Left ventricle myocardium inferior (tissue), 1 donor: ENCODE measurements at places on chromosomes 3 and 15.

GRCh38 chr15:40856746-40857145 is 12.9 kb downstream of the SPINT1 start:
- no peak for DNase-seq

DNA sequence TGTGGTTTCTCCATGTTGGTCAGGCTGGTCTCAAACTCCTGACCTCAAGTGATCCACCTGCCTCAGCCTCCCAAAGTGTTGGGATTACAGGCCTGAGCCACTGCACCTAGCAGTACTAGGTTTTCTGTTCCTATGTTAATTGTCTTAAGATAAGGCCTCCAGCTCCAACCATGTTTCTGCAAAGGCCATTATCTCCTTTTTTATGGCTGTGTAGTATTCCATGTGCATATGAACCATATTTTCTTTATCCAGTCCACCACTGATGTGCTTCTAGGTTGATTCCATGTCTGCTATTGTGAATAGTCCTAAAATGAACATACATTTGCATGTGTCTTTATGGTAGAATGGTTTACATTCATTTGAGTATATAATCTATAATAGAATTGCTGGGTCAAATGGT is 9.8 kb downstream of the HTR3C start:
- DNase-seq, result no peak

GRCh38 chr15:80141916-80142598 is 10.7 kb upstream of the FAH start:
- no peak for DNase-seq

- no peak for DNase-seq
These were observed 305.9 kb upstream of the UMPS start for GRCh38 chr3:124424396-124424795.

DNA sequence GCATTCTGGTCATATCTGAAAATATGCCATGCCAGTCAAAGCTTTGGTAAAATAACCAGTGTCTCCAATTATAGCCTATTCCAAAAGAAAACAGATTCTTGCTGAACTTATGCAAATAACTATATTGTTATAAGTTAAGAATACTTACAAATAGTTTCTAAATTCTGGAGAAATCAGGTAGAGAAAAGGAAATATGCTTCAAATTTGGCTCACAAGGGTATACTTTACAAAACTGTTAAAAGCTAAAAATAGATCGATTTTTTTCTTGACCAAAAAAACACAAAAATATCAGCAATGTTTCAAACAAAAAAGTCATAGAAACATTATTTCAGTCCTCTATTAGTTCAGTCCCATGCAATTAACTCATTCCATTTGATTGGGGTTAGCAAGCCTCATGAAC is 23.7 kb downstream of the SETMAR start:
- no peak for DNase-seq

DNA sequence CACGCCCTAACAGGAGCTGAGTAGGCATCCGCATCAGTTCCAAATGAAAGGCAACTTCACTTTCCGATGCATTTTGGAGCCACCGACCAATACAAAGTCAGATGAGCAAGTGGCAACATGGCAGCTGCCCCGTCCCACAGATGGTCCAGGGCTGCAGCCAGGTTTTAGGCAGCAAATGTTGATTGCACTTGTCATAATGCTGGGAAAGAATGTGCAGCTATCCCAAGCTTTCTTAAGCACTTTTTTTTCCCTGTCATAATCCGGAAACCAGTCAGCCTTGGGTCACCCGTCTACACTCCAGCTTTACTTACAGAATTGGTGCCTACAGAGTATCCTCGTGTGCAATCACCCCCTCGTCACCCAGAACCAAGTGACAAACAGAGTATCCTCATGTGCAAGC is 147.7 kb downstream of the CHSY1 start:
- no peak for DNase-seq

DNA sequence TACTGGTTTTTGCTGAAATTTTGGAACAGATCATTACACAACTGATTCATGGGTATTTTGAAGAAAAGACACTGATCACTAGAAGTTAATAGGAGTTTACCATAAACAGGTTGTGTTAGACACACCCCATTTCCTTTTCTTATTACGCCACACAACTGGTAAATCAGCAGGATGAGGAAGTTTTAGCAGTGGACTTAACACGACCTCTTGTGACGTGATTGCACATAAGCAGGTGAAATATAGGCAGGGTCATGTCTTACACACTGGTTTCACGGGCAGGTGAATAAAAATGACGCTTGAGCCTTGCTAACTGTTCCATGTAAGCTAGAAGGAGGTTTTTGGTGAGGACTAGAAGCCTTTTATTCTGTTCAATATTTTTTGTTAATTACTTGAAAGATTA is 27.1 kb upstream of the TPRG1 start:
- no peak for DNase-seq

- no peak for DNase-seq
These were observed 1.3 kb downstream of the PYGO1 start for GRCh38 chr15:55586808-55587207.

DNA sequence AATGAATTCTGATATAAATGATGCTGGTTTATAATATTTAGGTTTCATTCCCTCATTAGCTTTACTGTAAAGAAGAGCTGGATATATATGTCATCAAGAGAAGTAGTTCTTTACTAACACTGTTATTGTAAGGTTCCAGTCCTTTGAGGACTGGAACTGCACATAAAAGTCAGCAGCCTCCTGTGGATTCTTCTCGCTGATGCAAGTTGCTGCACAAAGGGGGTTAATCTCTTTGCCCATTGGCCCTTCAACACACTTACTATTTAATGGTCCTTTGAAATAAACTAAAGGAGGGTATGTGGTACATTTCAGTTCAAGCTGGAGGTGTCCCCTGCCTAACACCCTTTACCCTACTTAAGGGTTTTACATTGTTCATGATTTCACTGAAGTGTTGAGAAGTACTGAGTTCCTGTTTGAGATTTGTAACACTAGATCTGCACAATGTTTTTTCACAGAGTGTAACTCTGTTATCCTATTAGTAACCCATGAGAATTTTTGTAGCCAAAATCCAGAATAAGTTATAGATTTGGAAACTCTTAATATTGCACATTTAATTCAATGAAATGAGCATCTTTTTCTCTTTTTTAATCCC is 43.9 kb downstream of the NR2C2 start:
- DNase-seq, result no peak

- no peak for DNase-seq
These were observed 632 bp upstream of the DHX36 start for GRCh38 chr3:154324919-154325318.

GRCh38 chr15:50996641-50997040 is 88.2 kb downstream of the AP4E1 start:
- DNase-seq, result no peak

DNA sequence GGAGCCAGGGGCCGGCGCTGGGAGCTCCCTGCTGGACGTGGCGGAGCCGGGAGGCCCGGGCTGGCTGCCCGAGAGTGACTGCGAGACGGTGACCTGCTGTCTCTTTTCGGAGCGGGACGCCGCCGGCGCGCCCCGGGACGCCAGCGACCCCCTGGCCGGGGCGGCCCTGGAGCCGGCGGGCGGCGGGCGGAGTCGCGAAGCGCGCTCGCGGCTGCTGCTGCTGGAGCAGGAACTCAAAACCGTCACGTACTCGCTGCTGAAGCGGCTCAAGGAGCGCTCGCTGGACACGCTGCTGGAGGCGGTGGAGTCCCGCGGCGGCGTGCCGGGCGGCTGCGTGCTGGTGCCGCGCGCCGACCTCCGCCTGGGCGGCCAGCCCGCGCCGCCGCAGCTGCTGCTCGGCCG is 1.5 kb downstream of the SMAD6 start:
- peak; percentile 50 for DNase-seq

GRCh38 chr3:121957674-121958415 is 63.6 kb downstream of the SLC15A2 start:
- no peak for DNase-seq

GRCh38 chr3:195260280-195260905 is 10.6 kb downstream of the XXYLT1 start:
- DNase-seq, result no peak

GRCh38 chr15:47964229-47964628 is 156.6 kb upstream of the SLC24A5 start:
- no peak for DNase-seq

GRCh38 chr3:110165753-110166152 is 828.4 kb upstream of the DPPA4 start:
- DNase-seq, result no peak
